Chondrocyte (in vitro differentiated cells): ENCODE measurements at places on chromosomes 16 and 17.

DNA sequence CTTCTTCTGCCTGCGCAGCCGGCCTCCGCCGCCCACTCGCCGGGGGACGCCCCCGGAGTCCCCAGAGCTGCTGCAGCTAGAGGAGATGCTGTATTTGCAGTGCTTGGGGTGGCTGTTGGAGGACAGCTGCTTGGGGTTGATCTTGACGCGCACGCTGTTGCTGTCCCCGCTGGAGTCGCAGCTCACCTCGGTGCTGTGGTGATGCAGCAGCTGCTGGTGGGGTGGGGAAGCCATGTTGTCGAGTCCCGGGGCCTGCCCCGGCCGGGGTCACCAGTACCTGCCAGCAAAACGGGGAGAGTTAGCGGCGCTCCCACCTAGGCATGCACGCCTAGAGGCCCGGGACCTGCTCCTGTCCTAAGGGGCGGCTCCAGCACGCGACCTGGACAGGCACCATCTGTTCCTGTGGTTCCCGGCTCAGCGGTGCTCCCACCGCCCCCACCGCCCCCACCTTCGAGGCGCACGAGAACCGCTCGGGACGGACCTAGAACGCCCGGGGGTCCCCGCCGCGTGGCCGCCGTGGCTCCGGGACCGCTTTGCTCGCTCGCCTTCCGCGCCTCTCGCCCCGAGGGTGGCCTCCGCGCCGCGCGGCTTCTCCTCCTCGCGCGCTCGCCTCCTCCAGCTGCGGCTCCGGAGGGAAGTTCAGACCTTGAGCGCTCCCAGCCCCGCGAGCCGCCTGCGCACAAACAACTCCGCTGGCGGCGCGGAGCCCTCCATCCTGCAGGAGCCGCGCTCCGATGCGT, 863 bp downstream of the ADCY9 start:
- DNase-seq: no peak

- DNase-seq: no peak
Measured at GRCh38 chr16:66695471-66695934, 1.0 kb downstream of the CMTM4 start.

GRCh38 chr17:68034452-68034776, 1.1 kb upstream of the KPNA2 start:
- no peak for DNase-seq

GRCh38 chr17:32241640-32242039, 24.0 kb upstream of the RHBDL3 start:
- DNase-seq: no peak

GRCh38 chr17:27613433-27613832, 17.6 kb upstream of the LGALS9 start:
- no peak for DNase-seq

- no peak for DNase-seq
Measured at GRCh38 chr16:5928476-5929065, 831.0 kb upstream of the EEF2KMT start.

DNA sequence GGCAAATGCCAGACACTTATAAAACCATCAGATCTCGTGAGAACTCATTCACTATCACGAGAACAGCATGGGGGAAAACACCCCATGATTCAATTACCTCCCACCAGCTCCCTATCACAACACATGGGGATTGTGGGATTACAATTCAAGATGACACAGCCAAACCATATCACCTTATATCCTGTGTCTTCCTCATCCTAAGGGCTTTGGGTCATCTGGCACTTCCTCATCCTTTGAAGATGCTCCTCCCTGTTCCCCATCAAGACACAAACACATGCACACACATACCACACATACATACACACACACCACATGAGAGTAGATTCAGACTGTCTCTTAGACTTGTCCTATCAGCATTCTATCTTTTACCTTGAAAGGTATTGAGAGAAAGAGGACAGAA, 2.8 kb upstream of the PMFBP1 start:
- DNase-seq: no peak

DNA sequence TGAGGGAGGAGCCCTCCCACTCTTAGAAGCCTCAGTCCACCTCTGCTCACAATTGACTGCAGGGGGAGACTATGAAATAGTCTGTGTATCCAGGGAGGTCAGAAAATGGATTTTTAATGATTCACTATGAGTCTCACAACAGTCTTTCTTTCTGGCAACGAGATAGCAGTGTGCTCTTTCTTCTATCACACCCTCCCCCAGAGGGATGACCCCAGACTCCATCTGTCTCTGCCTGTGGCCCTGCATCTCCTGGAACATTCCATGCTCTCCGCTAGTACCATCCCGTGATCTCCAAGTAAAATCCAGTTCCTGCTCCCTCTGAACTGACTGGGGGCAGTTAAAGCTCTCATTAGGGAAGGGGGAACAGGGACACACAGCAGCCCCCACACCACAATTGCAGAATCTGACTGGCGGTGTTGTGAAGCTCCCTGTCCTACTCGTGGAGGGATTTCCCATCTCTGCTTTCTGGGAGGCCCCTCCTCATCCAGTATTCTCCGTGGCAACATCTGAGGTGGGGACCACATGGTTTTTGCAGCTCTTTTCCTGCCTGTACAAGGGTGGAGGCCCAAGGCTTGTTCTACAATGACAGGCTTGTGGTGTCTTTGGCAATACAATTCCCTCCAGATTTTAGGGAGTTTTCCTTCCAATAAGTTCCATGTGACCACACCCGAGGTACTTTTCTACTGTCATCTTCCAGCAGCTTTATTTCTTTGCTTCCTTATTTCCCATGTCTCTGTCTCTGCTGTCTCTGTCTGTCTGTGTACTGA, 19.4 kb downstream of the NATD1 start:
- no peak for DNase-seq

GRCh38 chr16:67636713-67637112, 8.2 kb upstream of the CARMIL2 start:
- DNase-seq: no peak

- DNase-seq: no peak
Measured at GRCh38 chr17:15273141-15273793, 8.1 kb upstream of the PMP22 start.

- DNase-seq: no peak
Measured at GRCh38 chr16:29920288-29921033, 5.6 kb downstream of the KCTD13 start.

DNA sequence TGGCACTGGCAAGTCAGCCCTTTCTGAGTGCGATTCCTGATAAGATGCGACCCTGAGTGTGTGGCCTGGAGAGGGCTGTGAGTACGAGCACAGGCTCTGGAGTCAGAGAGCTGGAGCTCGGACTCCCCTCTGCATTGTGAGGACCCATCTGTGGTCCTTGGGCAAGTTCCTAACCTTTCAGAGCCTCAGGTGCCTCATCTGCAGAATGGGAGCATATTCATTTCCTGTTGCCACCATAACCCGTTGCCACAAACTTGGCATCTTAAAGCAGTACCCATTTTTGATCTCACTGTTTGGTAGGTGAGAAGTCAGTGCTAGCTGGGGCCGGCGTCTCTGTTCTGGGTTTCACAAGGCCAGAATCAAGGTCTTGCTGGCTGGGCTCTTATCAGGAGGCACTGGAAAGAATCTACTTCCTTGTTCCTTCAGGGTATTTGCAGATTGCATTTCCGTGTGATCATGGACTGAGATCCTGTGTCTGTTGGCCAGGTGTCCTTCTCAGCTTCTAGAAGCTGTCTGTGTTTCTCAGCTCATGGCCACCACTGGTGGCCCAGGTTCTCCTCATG, 20.2 kb downstream of the KNOP1 start:
- no peak for DNase-seq

- DNase-seq: peak; percentile 50
Measured at GRCh38 chr17:28396635-28397239, 9.3 kb downstream of the SLC46A1 start.

DNA sequence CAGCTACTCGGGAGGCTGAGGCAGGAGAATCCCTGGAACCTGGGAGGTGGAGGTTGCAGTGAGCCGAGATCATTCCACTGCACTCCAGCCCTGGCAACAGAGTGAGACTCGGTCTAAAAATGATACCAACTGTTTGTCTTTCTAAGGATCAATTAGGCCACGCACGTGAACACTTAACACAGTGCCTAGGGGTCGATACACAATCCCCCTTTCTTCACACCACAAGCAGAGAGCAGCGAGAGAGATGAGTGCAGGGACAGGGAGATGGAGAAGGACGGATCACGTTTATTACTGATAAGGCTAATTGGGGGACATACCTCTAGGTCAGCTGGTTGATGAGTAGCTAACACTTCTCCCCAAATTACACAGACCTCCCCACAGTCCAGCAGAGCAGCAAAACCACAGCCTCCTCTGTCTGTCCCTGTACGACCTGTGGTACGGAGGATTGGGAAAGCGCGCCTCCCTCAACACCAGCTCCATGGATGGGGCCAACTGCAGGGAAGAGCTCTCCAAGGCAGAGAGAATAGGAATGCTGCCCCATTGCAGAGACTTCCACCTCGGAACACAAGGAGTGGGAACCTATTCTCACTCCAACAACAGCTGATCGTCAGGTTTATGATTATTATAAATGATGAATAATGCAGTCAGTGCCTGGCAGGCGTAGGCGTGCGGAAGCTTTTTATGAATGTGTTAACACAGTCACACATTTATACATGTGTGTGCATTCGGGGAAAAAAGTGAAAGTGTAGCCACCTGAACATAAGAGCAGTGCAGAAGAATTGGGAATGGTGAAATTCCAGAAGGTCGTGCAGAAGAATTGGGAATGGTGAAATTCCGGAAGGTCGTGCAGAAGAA, 155.1 kb downstream of the C16orf95 start:
- DNase-seq: peak; percentile 15

DNA sequence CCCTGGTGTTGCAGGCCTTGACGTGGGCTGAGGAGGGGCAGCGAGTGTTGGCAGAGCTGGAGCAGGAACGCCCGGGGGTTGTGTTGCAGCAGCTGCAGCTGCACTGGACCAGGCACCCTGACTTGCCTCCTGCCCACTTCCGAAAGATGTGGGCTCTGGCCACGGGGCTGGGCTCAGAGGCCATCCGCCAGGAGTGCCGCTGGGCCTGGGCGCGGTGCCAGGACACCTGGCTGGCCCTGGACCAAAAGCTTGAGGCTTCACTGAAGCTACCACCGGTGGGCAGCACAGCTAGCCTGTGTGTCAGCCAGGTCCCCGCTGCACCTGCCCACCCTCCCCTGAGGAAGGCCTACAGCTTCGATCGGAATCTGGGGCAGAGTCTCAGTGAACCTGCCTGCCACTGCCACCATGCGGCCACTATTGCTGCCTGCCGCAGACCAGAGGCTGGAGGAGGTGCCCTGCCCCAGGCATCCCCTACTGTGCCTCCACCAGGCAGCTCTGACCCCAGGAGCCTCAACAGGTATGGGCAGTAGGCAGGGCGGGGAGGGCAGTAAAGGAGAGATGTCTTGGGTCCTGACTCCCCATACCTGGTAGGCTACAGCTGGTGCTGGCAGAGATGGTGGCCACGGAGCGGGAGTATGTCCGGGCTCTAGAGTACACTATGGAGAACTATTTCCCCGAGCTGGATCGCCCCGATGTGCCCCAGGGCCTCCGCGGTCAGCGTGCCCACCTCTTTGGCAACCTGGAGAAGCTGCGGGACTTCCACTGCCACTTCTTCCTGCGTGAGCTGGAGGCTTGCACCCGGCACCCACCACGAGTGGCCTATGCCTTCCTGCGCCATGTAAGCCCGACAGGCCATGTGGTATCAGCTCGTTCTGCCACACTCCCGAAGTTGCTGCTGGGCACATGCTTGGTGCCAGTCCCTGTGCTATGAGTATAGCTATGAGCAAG, 5.6 kb downstream of the PLEKHG4 start:
- DNase-seq: no peak

- peak; percentile 88 for DNase-seq
Measured at GRCh38 chr17:82217120-82217529, 4.5 kb upstream of the CCDC57 start.

GRCh38 chr17:18069101-18069500, 18.6 kb upstream of the DRG2 start:
- no peak for DNase-seq

GRCh38 chr16:57512296-57513001, 23.9 kb downstream of the CCDC102A start:
- no peak for DNase-seq

- no peak for DNase-seq
Measured at GRCh38 chr17:78857266-78857665, 16.7 kb upstream of the USP36 start.

DNA sequence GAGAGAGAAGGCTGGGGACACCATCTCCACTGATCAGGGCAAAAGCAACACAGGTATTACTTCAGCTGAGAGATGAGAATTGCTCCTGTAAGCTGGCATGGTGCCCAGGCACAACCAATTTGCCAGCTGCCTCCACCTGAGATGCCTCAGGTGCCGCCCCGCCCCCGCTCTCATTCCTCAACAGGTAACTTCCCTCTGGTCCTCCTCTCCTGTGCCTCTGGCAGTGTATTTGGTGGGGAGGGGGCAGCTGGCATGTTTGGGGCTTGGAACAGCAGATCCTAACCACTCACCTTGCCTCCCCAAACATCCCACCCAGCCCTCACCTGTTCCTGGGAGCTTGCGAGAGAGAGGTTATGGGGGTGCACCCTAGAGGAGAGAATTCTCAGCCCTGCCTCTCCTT, 2.9 kb upstream of the SRCIN1 start:
- no peak for DNase-seq

- no peak for DNase-seq
Measured at GRCh38 chr16:48603647-48604376, 6.2 kb downstream of the N4BP1 start.

DNA sequence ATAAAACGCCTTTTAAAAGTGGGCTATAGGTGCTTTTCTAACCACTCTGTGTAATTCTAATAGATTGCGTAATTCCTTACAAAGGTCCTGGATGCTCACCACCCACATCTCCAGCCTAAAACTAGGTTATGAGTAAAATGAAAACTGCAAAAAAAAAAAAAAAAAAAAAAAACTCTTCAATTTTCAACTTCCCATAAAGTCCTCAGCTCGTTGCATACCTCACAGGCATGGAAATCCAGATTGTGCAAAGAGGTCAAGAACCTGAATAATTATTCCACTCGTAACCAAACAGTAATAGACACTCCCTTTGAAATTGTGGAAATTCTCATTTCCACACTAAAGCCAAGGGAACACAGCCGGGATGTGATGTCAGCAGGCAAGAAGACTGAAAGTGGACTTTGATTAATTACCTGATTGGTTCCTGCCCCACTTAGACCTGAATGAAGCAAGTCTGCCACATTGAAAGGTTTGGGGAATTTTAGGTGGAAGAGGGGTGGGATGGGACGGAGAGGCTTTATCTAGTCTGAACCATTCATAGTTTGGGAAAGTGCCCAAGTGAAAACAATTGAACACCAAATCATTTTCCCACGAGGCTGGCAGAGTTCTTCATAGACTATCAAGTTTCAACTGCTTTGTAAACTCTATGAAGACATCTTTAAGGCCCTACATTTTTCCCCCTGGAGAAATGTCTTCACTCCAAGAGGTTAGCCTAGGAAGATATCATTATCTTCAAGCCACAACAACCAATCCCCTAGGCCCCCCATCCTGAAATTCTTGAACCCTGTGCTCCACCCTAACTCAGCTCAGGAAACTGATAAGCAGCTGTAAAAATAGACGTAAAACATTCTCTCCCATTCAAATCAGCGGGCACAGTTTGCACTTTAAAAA, 49.1 kb upstream of the TANC2 start:
- no peak for DNase-seq

GRCh38 chr17:30790279-30790678, 34.2 kb downstream of the CRLF3 start:
- DNase-seq: no peak

GRCh38 chr16:55328611-55329569, 4.9 kb downstream of the IRX6 start:
- DNase-seq: no peak

- DNase-seq: no peak
Measured at GRCh38 chr16:20743591-20743990, 2.0 kb upstream of the THUMPD1 start.
